ENCODE measurements at places on chromosomes 5 and 9.

DNA sequence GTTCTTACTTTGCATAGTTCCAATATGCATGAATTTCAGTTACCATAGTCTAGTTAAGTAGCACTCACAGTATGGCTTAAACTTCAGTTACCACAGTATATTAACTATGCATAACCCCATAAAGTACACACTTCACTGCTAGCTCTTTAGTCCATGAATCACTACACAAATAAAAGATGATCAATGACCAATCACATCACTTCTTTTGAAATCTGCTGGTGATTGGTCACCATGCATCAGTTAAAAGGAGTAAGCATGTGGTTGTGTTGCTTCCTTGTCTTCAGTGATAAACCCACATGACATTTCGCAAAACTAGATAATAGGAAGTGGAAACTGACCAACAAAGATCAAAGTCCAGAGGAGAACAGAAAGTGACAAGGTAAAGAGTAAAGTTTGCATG lies 79.0 kb downstream of the TAF11L14 start:
- DNase-seq, result no peak

DNA sequence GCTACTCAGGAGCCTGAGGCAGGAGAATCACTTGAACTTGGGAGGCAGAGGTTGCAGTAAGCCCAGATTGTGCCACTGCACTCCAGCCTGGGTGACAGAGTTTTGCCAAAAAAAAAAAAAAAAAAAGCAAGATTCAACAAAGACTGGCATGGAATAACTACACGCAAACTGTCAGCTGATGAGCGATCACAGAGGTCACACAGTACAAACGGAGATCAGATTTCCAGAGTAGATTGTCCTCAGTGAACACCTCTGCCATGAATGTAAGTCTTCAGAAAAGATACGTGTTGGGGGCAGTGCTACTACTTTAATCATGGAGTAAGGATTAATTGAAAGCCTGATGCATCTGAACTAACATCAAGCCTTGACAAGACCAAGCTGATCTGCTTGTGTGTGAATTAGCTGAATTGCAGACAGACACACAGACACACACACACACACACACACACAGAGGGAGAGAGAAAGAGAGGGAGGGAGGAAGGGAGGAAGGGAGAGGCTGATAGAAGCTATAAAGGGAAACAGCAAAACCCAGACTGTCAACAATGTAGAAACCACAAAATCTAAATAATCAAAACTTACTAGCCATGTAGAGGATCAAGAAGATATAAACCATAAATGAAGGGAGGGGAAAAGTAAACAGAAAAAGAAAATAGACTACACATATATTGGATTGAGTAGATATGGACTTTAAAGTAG lies 222.9 kb upstream of the ZNF462 start:
- DNase-seq, result no peak

DNA sequence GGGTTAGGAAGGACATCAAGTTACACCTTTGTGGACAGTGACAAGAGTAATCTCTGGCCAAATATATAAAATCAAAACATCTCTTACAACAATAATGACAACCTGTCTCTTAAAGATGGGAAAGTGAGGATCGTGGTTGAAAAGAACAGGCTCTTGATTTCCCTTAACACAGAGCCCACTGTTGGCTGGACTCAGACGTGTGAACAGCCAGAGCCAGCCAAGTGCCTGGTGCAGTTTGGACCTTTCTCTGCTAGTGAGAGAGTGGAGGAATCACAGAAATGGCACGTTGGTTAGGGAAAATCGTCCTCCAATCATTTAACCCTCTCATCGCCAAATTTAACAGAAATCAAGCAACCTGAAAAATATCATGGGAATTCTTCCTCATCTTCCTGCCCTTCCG lies 131.3 kb downstream of the GNA14 start:
- DNase-seq, result no peak

DNA sequence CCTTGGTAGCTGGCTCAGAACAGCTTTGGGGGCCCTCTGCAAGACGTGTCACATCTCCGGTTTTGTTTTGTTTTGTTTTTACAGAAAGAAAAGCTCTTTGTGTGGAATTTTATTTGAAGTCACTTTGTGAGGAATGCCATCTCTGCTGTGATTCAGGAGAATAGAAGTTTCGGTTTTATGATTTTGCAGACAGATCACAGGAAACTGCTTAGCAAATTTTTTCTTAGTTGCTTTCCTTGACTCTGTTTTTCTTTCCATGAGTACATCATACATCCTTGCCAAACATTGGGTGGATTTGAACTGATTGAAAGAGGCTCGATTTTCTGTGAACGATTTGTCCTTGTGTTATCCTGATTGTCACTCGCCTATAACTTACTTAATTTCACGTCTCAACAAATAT lies 5.1 kb downstream of the SEMA5A start:
- DNase-seq, result no peak

DNA sequence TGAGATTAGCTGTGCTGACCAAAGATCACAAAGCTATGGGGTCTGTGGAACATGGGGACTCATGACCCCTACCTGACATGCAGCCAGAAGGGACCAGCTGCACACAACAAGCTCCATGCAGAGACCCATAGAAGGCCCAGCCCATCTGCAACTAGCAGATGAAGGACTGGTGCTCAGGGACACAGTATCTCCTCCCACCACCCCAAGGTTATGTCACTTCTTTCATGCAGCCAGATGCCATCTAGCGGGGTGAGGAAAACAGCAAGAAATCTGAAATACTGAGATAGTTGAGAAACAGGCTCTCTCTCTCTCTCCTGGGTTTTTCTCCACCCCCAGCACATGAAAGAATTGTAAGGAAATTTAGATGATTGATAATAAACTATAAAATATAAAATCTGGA lies 161.3 kb upstream of the DAPK1 start:
- peak; percentile 0 for DNase-seq

DNA sequence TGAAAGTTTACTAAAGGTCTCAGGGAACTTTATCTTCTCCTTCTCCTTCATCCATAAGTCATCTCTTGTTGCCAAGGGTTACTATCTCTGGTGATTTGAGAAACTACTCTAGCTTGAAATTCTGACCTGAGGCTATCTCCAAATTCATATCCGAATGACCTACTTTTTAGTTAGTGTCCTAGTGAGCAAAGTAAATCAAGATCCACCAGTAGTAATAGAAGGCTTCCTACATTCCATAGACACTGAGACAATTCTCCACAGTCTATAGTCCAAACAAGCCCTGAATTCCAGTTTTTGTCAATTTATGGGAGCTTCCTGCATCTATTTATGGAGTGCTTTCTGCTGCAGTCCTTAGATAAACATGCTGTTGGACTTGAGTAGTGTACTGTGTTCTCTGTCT lies 5.0 kb downstream of the IL7R start:
- DNase-seq, result no peak

Data from NCI-H1105 (cell line).